ENCODE measurements at places on chromosomes 12 and 14. TPM values are rescaled to one million over a fixed set of nuclear protein-coding genes. Genes with fewer than 3 reads are reported as not detected.

The OR6C4 gene
- not detected for total RNA-seq

The WSCD2 gene
- total RNA-seq = not detected

The FAM181A gene
- total RNA-seq = not detected

The USP44 gene
- not detected for total RNA-seq

The AQP2 gene
- total RNA-seq = not detected

The PPFIBP1 gene
- 82.3 TPM for total RNA-seq

The LRCOL1 gene
- total RNA-seq = 1.4 TPM

The NDUFA9 gene
- total RNA-seq = 70.0 TPM

DNA sequence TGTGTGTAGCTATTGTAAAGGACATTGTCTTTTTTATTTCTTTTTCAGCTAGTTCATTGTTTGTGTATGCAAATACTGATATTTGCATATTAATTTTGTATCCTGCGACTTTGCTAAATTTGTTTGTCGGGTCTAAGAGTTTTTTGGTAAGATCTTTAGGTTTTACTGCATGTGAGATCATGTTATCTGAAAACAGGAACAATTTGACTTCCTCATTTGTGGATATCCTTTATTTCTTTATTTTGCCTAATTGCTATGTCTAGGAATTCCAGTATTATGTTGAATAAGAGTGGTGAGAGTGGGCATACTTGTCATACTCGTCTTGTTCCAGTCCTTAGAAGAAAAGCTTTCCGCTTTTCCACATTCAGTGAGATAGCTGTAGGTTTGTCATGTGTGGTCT lies 28.8 kb downstream of the SIX4 start:
- DNase-seq = no peak

DNA sequence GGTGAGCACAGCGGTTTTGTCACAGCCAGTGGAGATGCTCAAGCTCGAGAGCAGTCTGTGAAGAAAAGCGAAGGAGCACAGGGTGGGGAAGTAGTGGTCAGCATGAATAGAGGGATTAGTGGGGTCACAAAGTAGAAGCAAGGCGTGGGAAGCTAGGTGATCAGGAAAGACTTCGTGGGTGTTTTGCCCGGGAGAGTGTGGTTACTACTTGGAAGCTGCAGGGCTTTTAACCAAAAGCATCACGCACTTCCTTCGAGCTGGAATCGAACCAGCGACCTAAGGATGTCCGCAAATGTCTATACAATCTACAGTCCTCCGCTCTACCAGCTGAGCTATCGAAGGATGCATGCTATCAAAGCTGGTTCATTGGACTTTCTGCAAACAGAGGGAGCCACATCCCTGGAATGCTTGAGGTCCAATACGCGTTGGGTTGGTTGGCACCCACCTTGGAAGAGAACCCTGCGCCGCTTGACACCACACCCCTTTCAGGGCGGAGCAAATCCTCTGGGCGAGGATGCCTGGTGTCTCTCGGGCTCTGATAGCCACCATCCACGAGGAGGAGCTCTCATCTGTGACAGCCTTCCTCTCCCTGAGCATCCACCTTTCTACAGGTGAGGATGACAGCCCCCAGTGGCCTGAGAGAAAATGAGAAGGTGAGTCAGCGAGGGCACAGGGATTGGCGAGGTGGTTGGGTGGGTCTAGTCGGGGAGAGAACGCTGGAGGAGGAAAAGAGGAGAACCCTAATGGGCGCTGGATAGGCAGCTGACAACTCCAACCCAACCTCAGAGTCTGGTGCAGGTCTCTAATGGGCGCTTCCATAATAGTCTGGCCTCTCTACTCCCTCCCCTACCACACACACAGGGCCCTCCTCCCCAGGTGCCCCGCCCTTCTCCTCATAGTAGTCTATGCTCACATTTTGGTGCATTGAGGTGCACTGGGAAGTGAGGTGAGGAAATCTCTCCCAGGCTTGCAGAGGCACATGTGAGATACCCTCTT lies 16.0 kb upstream of the OR6S1 start:
- DNase-seq = no peak

GRCh38 chr12:6792522-6793201 lies 3.3 kb downstream of the CD4 start:
- no peak for DNase-seq

- DNase-seq = no peak
Observed at GRCh38 chr14:77238996-77239395, 32.0 kb downstream of the NGB start.

DNA sequence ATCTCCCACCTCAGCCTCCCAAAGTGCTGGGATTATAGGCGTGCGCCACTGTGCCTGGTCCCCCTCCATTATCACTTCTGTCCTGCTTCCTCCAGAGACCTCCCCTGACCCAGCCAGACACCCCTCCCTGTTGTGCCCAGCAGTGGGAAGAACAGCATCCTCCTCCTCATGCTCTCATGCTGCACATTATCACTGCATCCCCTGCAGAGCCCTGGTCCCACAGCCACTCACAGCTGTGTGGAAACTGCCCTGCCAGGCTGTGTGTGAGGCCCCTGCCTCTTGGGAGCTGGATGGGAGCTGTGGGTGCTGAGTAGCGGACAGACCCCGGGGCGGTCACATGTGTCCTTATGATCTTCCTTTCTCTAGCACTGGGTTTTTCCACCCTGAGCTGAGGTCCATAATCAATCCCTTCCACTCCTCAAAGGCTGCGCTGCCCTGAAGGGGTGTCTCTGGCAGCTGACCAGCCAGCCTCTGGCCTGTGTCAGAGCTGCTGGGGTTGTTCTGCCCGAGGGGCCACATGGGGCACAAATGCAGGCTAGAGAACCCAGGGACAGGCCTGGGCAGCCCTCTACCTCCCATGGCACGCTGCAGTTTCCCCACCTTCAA lies 9.2 kb downstream of the HIP1R start:
- DNase-seq = no peak

GRCh38 chr12:21940549-21941505 lies at the start of gene ABCC9:
Gene ABCC9 (minus strand): TSS chr12:21941426. CDS start chr12:21936674, 4,752 bp downstream.
- no peak for DNase-seq

DNA sequence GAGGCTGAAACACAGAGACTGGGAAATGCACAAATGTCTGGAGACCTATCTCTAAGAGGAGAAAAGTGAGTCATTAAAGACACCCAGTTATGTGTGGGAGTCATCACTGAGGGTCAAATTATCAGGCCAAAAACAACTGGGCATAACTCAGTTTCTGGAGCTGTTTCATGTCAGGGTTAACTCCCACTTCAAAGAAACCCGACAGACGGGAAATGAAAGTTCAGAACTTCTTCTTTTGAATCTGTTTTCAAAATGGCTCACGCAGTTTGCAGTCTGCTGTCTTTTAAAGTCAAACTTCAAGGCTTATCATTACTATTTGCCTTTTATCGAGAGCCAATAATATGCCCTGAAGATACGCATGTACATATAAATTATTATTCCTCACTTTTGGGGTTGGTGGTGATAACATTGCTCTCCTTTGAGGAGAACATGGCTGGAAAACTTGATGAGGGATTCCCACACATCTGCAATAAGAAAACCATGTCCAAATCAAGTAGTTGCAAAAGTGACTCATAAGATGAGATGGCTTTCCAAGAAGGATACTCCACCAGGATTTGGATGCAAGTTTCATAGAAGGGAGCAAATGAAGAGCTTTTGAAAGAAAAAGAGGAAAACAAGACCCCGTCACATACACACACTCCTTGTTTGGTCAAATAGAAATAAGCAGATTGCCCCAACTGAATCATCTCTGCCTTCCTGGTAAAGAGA lies 341.4 kb downstream of the ADAMTS20 start:
- DNase-seq = peak; percentile 36

GRCh38 chr12:64560396-64561301 lies 49.6 kb upstream of the RASSF3 start:
- peak; percentile 88 for DNase-seq

DNA sequence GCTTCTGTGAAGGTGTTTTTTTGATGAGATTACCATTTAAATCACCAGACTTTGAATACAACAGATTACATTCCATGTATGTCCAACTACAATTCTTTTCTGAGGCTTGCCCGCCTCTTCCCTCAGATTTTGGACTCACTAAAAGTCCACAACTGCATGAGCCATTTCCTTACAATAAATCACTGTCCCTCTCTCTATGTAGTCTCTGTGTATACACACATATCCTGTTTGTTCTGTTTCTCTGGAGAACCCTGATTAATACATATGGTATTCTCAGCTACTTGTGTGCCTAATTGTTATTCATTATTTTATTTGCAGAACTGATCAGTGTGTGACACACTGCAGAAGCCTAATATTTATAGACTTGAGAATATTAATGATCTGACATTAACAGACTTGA lies 2.4 kb upstream of the MIPOL1 start:
- peak; percentile 11 for DNase-seq

GRCh38 chr12:123723011-123723410 lies 10.9 kb downstream of the ATP6V0A2 start:
- no peak for DNase-seq

DNA sequence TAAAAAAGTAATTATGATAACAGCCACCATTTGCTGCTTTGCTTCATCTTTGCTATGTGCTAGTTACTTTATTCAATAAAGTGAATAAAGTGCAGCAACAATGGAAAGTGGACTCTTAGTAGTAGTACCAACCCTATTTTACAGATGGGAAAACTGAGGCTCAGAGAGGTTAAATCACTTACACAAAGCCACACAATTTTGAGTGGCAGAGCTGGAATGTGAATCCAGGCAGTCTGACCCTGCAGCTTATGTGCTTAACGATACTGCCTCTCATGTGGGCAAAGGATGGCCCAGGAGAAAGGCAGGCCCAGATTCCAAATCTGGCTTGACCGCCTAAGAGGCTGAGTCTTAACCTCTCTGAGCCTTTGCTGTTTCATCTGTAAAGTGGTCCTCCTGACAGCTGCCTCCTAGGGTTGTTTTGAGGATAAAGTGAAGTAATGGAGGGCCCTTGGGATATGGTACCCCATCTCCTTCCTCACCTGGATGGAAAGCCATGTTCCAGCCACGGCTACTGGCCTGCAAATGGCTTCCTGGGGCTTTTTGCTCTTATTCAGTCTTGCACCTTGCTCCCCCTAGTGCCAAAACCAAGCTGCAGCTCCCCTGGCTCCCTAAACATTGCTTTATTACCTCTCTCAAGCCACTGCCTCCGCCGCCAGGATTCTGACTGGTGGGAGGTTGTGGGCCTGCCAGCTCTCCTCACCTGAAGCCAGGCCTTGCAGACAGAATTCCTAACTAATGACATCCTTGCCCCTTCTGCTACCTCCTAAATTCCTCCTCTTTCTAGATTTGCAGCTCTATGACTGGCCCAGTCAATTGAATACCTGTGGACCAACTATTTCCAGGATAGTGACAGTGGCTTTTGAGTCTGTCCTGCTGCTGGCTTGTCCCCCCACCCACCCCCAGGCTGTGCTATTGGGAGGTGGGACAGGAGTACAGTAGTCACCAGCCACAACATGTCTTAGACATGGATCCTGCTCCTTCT lies 283.3 kb upstream of the PWP1 start:
- DNase-seq = peak; percentile 71

- DNase-seq = no peak
Observed at GRCh38 chr12:106696071-106696470, 78.4 kb upstream of the RIC8B start.

GRCh38 chr12:131349397-131350127 lies 361.3 kb upstream of the SFSWAP start:
- DNase-seq = no peak

- peak; percentile 38 for DNase-seq
Observed at GRCh38 chr12:50099302-50100008, 4.4 kb upstream of the GPD1 start.

DNA sequence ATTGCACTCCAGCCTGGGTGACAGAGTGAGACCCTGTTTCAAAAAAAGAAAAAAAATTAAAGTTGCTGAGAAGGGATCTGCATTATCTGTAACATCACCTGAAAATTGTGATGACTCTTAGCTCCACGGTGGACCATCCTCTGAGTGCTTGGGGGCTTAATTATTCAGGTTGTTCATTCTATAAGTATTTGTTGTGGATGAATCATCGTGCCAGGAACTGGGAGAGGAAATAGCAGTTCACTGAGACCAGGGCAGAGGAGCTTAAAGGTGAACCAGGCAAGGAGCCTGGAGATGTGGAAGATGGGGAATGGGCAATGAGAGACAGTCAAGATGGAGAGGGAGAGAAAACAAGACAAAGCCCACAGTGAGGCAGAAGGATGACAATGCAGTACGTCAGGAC lies 25.5 kb upstream of the GSC start:
- DNase-seq = no peak

GRCh38 chr12:114355389-114356088 lies 50.4 kb downstream of the TBX5 start:
- DNase-seq = no peak

- DNase-seq = no peak
Observed at GRCh38 chr14:105622329-105622955, 96.1 kb downstream of the TMEM121 start.

GRCh38 chr12:68630598-68630997 lies 19.9 kb downstream of the RAP1B start:
- no peak for DNase-seq

DNA sequence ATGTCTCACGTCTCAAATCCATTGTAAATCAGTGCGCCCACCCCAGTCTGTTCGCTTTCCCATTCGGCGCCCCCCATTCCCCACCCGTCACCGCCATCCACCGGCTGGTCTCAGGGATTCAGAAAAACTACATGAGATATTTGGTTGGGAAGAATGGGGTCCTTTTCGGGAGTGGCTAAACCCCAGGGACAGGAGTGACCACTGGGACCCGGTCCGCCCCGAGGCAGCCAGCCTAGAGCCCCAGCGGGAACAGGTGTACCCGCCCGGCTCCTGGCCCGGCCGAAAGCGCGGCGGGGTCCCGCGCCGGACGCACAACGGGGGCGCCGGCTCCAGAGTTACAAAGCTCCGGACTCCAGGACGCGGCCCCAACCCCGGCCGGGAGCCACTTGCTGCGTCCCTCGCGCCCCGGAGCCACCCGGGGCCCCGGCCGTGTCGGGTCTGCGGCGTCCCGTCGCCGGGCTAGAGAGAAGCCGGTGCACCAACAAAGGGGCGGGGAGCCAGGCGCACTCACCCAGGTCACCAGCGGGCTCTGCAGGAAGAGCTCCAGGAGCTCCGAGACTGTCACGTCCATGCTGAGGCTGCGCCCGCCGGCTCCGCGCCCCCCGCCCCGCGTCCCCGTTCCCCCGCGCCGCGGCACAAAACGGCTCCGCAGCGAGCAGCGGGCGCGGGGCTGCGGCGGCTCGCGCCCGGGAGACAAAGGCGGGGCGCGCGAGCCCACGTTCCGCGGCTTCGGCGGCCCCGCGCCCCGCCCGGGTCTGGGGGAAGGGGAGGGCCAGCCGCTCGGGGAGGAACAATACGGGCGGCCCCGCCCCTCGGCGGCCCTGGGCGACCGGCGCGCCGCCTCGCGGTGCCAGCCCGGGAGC lies at the start of gene CCDC88C:
TSS of gene CCDC88C (minus strand) at position 701 of the 863 bp plus-strand sequence. CDS start at position 571, 130 bp downstream.
- peak; percentile 11 for DNase-seq
